ENCODE measurements at places on chromosomes 2 and 18.

DNA sequence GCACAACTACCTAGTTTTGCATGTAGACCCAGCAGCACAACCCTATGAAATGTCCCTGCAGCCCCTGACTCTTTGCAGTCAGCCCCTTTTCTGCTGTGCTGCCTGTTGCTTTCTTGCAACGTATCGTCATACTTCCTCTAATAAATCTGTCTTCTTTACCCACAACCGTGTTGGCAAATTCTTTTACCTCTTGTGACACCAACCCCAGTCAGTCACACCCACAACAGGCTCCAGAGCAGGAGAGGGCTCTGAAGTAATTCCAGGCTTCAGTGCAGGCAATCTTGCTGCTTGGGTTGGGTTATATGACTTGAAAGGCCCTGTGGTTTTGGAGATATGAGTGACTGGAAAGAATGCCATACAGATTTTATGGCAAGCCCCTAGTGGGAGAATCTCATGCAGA, 79.1 kb upstream of the KCNH7 start:
- no peak for DNase-seq

DNA sequence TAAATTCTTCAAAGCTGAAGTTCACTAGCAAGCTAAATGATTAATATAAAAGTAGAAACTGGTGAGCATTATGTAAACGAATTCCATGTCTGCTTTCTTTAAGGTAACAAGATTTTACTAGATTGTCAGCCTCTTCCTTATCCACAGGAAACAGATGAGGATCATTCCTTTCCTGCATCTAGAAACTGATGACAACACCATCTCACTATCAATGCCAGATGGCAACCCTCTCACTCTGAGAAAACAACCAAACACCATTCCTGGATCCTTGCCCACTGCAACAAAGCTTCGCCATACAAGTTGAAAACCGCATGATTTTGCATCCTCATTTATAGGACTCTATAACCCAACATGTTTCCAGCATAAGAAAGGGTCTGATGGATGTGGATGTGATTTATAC, 122.9 kb downstream of the ZNF521 start:
- no peak for DNase-seq

- no peak for DNase-seq
Observed at GRCh38 chr18:12011199-12011956, 30.1 kb downstream of the IMPA2 start.

GRCh38 chr2:33444967-33445366, 31.5 kb upstream of the RASGRP3 start:
- no peak for DNase-seq

- no peak for DNase-seq
Observed at GRCh38 chr2:54227798-54228197, 28.2 kb downstream of the TSPYL6 start.

GRCh38 chr2:208222351-208222750, 32.5 kb downstream of the IDH1 start:
- peak; percentile 36 for DNase-seq

GRCh38 chr2:206859330-206859739, 80.0 kb upstream of the CPO start:
- DNase-seq, result no peak

- peak; percentile 62 for DNase-seq
Observed at GRCh38 chr2:122525336-122525735, 769.9 kb downstream of the TSN start.

Data from HCEC 1CT (cell line).